Naive B cell (primary cell): ENCODE measurements at places on chromosomes 2 and 18.

DNA sequence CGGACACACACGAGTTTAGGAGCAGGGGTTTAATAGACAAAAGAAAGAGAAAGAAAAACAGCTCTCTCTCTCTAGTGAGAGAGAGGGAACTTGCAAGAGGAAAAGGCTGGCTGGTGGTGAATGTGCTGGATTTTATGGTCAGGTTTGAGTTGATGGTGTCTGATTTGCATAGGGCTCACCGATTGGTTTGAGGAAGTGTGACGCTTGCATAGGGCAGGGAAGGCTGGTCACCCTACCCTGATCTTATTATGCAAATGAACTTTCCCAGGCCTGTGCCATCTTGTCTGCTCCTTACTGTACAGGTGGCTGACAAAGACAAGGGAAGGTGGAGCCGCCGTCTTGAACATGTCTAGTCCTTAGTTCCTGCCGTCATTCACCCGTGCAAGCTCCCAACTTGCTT, 408.9 kb downstream of the RIT2 start:
- DNase-seq = no peak

- DNase-seq = no peak
Measured at GRCh38 chr2:172196768-172197431, 94.2 kb upstream of the DLX2 start.

DNA sequence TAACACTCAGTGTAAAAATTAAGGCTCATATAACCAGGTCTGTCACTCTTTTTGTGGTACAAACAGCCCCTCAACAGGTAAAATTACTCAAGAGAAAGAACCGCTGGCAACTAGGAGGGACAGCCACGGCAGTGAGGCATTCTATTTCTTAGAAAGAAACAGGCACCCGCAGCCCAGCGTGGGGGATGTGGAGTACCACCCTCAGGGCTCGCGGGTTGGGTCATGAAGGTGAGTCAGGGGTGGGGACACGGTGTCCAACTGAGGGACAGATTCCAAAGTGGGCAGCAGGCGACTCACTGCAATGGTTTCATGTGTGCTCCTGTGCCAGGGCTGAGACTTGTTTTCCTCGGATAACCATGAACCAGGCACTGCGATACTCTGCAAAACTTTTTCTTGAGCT, 129.4 kb downstream of the DTNB start:
- DNase-seq = no peak

GRCh38 chr2:71793926-71794325, 340.6 kb downstream of the DYSF start:
- DNase-seq = no peak

DNA sequence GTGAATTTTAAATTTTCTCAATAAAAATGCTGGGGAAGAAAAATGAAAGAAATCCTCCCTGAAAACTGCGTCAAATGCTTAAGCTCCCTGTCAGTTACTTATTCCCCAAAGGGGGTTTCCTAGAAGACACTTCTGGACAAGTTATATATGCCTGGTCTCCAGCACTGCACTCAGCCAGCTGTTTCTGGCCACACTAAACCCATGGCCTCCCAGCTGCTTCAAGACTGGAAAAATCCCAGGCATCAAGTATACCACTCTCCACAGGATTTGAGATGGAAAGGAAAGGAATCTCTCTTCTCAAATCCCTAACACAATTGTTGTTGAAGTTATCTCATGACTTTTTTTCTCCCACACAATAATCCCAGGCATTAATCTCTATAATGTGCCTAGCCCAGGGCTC, 245.7 kb downstream of the NBAS start:
- no peak for DNase-seq

DNA sequence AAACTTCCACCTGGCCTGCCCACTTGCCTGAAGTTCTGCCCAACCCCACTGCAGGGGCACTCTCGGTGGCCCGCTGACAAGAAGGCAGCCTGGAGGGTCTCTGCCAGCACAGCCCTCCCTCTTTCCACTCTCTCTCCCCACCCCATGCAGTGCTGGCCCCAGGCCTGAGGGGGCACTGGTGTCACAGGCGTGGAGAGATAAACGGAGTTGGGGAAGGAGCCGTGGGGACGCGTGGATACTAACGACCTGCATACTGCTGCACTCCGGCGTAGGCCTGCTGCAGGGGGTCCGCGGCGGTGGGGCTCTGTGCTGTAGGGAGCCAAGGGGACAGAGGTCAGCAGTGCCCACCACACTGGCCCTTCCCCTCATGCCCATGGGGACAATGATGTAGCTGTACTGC, 299.3 kb downstream of the CELF4 start:
- no peak for DNase-seq

- DNase-seq = no peak
Measured at GRCh38 chr18:9950289-9951016, 36.6 kb downstream of the VAPA start.

- DNase-seq = no peak
Measured at GRCh38 chr2:144859716-144860115, 339.8 kb upstream of the ZEB2 start.

GRCh38 chr2:63465633-63466032, 122.6 kb downstream of the WDPCP start:
- DNase-seq = no peak

DNA sequence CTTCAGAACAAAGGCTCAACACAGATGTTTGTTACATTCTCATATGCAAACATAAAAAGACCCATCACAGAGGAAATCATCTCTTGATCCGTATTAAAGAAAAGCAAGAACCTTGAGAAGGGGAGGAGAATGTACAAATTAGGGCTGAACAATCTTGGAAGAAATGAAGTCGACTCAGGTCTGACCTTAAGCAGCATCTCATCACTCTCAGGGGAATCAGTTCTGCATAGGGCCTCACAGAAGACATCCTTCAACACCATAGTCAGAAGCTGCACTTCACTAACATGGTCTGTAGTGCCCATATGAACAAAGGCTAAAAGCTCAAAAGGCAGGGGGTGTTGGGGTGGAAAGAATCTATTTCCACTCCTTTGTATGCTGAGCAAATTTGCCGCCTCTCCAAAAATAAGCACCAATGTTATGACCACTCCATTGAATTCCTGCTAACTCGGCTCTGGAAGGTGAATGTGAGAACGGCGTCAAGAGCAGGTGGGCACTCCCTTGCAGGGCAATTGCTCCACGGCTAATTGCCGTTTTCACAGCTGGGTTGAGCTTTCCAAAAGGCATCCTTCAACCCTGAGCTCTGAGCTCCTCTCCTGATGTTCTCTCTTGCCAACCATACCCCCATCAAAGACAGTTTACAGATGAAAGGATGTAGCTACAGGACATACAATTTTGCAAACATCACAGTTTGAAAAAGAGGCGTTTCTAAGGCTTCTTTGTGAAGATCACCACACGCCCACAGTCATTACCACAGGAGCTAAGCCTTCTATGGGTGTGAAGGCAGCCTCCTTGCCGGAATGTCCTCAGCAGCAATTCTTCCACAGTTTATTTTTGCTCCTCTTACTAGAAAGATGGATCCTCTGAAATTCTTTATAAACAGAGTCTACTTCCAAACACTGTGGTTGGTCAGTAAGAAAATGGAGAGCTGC, 10.0 kb downstream of the KLF7 start:
- DNase-seq = no peak

GRCh38 chr18:3520230-3521085, 70.5 kb downstream of the TGIF1 start:
- DNase-seq = no peak

DNA sequence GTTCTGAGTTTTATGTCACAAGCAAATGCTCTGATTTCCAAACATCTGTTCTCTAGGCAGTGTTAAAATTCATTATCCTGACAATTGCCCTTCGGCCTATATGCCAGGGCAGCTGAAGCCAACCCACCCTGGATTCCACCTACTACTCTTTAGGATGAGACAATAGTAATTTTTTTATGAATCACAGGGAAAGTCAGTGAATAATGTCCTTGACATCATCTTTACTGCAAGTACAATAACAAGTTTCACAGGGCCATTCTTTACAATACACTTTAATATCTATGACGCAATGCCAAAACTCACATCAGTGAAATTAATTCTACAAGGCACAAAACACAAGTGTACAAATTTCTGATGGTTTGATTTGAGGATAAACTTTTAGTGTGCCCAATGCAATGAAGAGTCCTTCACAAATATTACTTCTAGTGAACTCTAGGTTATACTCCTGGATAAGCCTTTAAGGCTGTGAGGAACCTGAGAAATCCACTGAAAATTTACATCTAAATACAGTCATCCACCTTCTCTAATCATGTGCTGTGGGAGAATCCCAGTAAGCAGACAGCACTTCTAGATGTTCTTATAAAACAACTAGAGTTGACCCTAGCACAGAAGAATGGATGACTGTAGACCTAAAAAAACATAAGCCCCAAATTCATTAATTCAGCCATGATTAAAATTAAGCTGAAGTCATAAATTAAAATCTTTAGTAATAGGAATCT, 77.3 kb upstream of the CTLA4 start:
- DNase-seq = no peak

GRCh38 chr2:45182667-45183295, 173.5 kb upstream of the SIX2 start:
- DNase-seq = no peak

DNA sequence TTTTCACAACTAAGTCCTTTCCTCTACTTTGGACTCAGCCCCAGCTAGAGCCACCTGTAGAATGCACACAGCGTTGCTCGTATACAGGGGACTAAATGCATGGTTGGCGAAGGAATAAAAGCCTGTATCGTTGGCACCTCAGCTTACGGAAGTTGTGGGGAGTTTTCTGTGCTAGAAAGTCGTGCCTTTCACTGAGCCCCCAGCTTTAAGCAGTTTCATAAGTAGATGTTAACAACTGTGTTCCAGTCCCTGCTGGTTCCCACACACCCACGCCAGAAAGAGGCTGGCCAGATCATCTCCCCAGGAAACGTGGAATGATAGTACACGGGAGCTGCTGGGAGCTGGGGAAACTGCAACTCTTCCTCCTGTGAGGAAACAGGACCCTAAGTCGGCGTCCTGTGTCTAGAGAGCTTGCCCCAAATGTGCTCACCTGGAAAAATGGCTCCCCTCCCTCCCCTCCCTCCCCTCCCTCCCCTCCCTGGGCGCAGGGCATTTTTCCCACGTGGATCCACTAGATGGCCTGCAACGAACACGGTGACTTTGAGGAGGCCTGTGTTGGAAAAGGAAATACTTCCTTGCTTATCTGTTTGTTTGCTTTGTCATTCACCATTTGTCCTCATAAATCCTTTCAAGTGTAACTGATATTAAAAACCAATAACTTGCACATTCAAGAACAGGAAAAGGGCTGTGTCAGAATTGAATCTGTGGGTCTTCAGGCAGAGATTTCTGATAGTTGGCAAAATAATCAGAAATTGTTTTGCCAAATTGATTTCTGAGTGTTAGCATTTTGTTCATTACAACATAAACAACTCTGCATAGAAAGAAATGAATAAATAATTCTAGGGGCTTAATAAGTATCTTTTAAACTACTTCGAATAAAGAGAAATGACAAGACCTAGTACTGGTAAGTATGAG, 43.9 kb upstream of the RFX8 start:
- DNase-seq = no peak

DNA sequence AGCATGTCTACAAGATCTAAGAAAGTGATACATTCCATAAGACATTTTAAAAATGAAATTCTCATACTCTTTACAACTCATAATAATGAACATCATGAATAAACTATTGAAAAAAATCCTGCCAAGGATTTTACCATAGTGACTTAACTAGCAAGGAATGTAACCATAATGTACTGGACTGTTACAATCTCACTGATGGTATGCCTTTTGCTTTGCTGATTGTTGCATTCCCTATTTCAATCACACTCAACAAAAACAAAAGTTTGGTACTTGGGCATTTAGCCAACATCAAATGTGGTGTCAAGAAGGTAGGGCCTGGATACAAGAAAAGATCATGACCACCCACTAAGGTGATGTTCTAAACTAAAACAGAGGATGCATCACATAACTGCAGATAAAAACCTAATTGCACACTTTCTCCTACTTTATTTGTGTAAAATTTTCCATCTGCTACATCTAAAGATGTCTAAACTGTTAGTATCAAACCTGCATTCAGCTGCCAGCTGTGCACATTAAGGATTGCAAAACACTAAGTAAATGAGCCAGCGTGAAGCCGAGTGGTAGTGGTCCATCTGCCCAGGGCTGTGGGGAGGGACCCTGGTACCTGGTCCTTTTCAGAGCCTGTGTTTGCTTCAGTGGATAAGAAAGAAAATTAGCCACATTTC, 564.4 kb downstream of the ZEB2 start:
- DNase-seq = no peak

DNA sequence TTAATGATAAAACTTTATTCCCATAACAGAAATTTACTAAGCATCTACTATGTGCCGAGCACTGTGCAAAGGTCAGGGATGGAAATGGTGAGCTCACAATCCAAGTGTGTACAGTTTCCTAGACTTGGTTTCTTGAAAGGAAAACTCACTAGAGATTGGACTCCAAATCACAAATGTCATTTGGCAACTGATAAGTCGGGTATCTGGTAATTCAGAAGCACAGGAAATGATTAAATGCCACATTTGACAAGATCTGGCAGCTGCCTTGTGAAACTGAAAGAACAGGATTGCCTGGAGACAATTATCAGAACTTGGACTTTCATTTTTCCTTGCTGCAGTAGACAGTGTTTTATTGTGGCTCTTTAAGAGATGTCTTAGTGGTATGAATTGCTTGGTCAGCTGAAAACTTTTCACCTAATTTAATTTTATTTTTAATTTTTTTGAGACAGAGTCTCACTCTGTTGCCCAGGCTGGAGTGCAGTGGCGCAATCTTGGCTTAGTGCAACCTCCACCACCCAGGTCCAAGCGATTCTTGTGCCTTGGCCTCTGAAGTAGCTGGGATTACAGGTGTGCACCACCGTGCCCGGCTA, 19.2 kb downstream of the ITGA6 start:
- no peak for DNase-seq

DNA sequence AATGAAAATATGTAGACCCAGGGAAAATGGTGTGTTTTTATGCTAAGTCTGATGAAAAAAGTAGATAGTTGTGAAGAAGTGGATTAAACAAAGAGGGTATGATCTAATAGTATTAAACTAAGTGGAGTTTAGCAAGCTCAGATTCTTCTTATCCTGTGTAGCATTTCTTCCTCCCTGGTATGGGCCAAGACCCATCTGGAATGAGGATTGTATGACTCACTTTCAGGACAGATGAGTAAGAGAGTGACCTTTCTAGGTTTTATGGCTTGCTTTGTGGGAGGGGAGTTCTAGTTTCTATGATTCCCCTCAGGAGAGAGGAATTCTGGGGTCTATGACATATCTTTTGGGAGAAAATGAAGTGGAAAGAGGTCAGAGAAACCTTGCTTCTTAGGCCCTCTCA, 550.1 kb downstream of the SPAG16 start:
- no peak for DNase-seq

GRCh38 chr2:24189551-24189950, 14.7 kb downstream of the FAM228A start:
- no peak for DNase-seq

GRCh38 chr2:9656270-9656766, 25.5 kb upstream of the YWHAQ start:
- no peak for DNase-seq
